ENCODE measurements at places on chromosomes 2 and 18. TPM values are rescaled to one million over a fixed set of nuclear protein-coding genes. Genes with fewer than 3 reads are reported as not detected.

Gene OTOF
- total RNA-seq, result 1.5 TPM

Gene SULT1C3
- total RNA-seq, result not detected

Gene CLEC4F
- total RNA-seq, result not detected

Gene NAGK
- total RNA-seq, result 93.1 TPM

Gene FBXO48
- total RNA-seq, result 2.2 TPM

Gene KIF5C
- total RNA-seq, result 367 TPM

Gene BMP10
- total RNA-seq, result not detected

Gene B4GALT6
- 72.4 TPM for total RNA-seq

Gene CCDC85A
- total RNA-seq, result 28.6 TPM

Gene TBR1
- total RNA-seq, result 86.1 TPM

Gene SDC1
- 2.2 TPM for total RNA-seq

Gene PSTPIP2
- total RNA-seq, result 1.7 TPM

Gene INSIG2
- 26.7 TPM for total RNA-seq

Gene NTSR2
- 18.6 TPM for total RNA-seq

Gene PSMA8
- total RNA-seq, result not detected

Gene NEU2
- total RNA-seq, result not detected

Gene RIT2
- 25.1 TPM for total RNA-seq

Gene APLF
- 10.8 TPM for total RNA-seq

Gene ST6GAL2
- 44.0 TPM for total RNA-seq

Gene CCDC141
- total RNA-seq, result 2.2 TPM

Gene DPP10
- total RNA-seq, result 100 TPM

Gene POMC
- 0.88 TPM for total RNA-seq

Gene CFAP53
- total RNA-seq, result 2.5 TPM

Gene CRYGC
- total RNA-seq, result not detected

Gene TEKT4
- not detected for total RNA-seq

Gene RAX
- total RNA-seq, result not detected

Gene MAP3K19
- total RNA-seq, result 0.88 TPM

Gene TUBB8B
- total RNA-seq, result not detected

Gene PLEK
- 8.2 TPM for total RNA-seq

Gene HOXD1
- 0.49 TPM for total RNA-seq

Gene BCL11A
- 90.5 TPM for total RNA-seq

Gene CDH20
- 54.2 TPM for total RNA-seq

Gene IL36A
- total RNA-seq, result not detected

Gene VIT
- 0.71 TPM for total RNA-seq

Gene KLHL41
- total RNA-seq, result 1.8 TPM

Gene CPS1
- 8.7 TPM for total RNA-seq

Gene SCN3A
- 13.0 TPM for total RNA-seq

Gene CYTIP
- total RNA-seq, result 1.3 TPM

Data from dorsolateral prefrontal cortex (tissue), 122 donors.